ENCODE measurements at places on chromosomes 6 and 20.

DNA sequence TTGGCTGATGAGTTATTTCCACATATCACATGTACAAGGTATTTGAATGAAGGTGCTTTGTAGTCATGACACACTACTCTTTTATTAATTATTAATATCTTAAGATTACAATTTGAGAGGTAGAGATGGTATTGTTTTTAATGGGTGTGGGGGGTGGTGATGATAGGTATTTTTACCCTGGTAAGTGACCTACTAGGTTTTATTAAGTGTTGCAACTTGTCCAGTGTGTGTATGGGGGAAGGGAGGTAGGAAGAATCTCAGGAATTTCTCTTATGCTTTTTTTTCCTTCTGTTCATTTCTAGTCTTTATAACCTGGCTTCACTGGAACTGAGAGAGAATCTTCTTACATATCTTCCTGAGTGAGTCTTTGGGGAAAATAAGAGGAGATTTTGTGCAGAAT is 101.4 kb downstream of the LRRC1 start:
- DNase-seq, result no peak

- no peak for DNase-seq
Measured at GRCh38 chr20:21389368-21389767, 8.0 kb downstream of the NKX2-4 start.

- no peak for DNase-seq
Measured at GRCh38 chr6:116190550-116190949, 63.3 kb downstream of the TSPYL4 start.

DNA sequence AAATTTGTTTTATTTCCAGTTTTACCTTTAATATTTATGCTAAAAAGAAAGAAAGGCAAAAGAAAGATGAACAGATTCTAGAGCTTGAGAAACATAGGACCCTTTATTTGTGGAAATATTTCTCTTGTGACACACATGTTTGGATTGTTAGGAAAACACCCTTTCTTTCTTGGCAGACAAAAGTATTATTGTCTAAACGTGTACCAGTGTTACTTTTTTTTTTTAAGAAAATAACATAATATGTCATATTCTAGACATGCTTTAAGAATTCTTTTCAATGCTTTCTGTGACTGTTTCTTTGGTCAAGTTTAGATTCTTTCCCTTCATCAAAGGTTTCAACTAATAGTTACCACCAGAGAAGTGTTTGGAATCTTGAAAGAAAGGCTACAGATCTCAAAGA is 183.4 kb upstream of the CNR1 start:
- no peak for DNase-seq

DNA sequence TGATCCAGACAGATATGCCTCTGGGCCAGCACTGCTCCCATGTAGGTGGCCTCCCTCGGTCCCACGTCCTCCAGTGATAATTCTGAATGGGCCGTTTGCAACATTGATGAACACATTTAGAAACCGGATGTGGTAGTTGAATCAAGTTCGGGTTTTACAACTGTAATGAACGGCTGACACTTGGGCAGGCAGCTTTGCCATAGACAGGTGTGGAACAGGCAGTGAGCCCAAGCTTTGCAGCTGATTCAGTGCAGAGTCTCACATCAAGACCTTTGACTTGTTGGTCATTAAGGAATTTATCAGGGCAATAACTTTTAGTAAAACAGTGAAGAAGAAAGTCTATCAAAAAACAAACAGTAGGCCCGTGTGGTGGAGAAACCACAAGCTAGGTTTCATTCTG is 466.6 kb upstream of the AGPAT4 start:
- no peak for DNase-seq

DNA sequence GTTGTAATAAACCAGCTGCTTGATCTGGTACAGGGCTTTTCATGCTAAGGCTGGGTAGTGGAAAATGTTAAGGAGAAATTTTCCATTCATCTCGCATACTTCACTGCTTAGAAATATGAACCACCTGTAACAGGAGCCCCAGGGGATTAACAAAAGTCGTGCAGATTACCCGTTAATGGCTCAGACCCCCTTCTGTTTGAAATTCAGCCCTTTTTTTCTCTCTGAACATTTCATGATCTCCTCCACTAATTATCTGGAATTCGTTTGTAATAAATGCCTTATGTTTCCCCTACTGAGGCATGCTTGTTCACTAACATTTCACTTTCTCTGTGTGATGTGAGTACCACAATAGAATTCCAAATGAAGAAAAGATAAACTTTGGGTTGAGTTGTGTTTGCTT is 336.4 kb upstream of the HSF2 start:
- DNase-seq, result no peak

- no peak for DNase-seq
Measured at GRCh38 chr6:99016355-99016754, 68.6 kb upstream of the FBXL4 start.

- no peak for DNase-seq
Measured at GRCh38 chr6:108846101-108846500, 2.1 kb upstream of the ARMC2 start.

GRCh38 chr20:23598481-23598880 is 7.2 kb downstream of the CST9 start:
- no peak for DNase-seq

DNA sequence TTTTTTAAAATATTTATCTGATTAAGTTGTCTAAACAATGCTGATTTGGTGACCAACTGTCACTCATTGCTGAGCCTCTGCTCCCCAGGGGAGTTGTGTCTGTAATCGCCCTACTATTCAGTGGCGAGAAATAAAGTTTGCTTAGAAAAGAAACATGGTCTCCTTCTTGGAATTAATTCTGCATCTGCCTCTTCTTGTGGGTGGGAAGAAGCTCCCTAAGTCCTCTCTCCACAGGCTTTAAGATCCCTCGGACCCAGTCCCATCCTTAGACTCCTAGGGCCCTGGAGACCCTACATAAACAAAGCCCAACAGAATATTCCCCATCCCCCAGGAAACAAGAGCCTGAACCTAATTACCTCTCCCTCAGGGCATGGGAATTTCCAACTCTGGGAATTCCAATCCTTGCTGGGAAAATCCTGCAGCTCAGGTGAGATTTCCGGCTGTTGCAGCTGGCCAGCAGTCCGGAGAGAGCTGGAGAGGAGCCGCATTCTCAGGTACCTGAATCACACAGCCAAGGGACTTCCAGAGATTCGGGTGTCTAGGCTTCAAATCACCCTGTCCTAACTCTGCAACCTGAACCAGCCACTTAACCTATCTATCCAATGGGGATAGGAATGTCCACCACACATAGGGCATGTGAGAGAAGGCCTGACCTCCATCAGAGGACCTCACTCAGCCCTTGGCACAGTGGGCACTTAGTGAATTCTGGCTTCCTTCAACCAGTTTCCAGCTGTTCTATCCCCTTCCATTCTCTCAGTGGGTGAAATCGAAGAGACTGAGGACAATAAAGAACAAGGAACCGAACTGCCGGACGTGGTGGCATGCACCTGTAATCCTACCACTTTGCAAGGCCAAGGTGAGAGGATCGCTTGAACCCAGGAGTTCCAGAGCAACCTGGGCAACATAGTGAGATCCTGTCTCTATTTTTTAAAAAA is 3.1 kb downstream of the TNF start:
- no peak for DNase-seq

DNA sequence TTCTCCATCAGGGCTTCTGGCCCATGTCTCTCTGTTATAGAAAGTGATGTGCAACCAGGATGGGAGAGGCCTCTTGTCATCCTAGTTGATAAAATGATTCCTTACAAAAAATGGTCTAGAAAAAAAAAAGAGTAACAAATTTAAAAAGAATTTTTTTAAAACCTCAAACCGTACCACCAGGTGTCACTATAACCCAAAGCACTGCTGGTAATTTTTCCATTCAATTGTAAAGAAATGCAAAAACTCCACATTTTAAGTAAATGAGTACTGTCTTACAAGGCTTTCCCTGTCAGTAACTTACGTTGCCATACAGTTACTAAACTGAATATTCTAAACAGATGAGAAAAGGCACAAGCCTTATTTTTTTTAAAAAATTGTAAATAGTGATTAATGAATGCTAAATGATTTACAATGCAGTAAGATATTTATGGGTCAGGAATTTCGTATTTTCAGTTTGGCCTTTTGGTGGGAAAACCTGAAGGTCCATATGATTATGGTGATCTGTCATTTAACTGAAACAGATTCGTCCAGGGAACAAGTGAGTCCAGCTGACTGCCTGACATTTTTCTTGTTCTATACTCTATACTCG is 95.4 kb downstream of the OGFRL1 start:
- DNase-seq, result no peak

DNA sequence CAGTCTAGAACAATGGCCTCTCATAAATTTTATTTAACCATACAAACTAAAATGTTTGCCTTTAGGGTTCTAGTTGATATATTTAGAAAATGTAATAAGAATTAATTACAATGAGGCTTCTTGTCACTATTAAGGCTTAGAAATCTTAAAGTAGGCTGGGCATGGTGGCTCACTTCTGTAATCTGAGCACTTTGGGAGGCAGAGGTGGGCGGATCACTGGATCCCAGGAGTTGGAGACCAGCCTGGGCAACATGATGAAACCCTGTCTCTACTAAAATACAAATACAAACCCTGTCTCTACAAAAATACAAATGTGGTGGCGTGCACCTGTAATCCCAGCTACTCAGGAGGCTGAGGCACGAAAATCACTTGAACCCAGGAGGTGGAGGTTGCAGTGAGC is 99.0 kb upstream of the ADGRF1 start:
- DNase-seq, result no peak

DNA sequence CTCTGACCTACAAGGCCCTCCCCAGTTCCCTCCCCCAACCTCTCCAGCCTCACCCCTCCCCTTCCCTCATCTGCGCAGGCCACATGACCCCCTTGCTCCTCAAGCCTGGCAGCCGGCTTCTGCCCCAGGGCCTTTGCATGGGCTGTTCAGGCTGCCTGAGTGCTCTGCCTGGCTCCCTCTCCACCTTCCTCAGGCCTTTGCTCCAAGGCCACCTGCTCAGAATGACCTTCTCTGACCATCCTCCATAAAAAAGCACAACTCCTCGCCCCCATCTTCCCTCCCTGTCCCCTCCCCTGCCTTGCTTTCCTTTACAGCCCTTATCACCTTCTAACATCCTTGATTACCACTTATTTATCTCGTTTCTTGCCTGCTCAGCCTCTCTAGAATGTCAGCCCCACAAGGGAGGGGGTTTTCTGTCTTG is 38.7 kb downstream of the SPDEF start:
- DNase-seq, result no peak

DNA sequence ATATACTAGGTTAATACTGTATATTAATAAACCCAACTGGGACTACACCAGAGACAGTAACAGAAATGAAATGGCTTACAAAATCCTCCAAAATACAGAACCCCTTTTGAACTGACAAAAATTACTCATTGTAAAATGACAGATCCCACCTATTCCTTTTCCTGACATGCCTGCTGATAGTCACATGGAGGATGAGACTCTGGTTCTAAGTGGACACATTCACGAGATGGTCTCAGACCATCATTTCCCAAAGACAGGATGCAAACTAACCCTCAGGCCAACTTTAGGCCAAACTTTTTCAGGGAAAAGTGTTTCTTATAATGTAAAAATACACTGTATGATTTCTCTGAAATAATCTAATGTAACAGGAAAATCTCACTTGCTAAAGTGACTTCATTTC is 22.5 kb downstream of the TBC1D7 start:
- DNase-seq, result no peak
